ENCODE measurements at places on chromosomes 3 and 15. TPM values are rescaled to one million over a fixed set of nuclear protein-coding genes. Genes with fewer than 3 reads are reported as not detected.

The P2RY14 gene
- total RNA-seq = 0.66 TPM

The PLA2G4E gene
- not detected for total RNA-seq

The MUC13 gene
- not detected for total RNA-seq

The RBP2 gene
- total RNA-seq = not detected

The ANKDD1A gene
- 6.7 TPM for total RNA-seq

All from activated naive CD4-positive, alpha-beta T cell treated with anti-CD3 and anti-CD28 coated beads, Interleukin-2, amount 10 ng/mL, durations not matched to agents 5 hours and 36 hours (primary cell).